ENCODE measurements at places on chromosomes 16 and 17.

GRCh38 chr17:81840826-81841778 is 6.3 kb upstream of the PPP1R27 start:
- DNase-seq = no peak

GRCh38 chr16:72502594-72503005 is 330.6 kb upstream of the PMFBP1 start:
- DNase-seq = no peak

DNA sequence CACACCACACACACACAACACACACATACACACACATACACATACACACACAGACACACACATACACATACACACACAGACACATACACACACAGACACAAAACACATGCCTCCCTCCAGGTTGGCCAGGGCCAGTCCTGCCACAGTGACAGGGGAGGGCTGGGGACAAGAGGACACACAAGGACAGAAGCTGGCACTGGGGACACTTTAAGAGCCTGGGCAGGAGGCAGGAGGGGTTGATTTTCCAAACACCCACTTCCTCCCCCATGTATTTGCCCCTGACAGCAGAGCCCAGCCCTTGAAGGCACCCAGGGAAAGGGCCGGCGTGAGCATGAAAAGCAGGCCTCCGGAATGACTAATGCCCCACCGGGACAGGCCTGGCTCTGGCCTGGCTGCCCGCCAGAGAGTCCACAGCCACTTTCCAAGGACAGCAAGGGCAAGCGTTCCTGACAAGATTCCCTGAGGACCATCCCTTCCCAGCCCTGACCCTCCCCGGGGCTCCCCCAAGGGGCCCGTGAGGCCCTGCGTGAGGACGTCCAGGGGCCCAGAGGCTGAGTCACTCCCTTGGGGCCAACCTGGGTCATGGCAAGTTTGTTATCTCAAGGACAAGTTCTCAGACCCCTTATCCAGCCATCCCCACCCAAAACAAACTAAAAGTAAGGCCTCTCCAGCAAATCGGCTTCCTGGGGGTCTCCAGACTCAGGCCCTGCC is 235.6 kb downstream of the ZNF423 start:
- DNase-seq = no peak

DNA sequence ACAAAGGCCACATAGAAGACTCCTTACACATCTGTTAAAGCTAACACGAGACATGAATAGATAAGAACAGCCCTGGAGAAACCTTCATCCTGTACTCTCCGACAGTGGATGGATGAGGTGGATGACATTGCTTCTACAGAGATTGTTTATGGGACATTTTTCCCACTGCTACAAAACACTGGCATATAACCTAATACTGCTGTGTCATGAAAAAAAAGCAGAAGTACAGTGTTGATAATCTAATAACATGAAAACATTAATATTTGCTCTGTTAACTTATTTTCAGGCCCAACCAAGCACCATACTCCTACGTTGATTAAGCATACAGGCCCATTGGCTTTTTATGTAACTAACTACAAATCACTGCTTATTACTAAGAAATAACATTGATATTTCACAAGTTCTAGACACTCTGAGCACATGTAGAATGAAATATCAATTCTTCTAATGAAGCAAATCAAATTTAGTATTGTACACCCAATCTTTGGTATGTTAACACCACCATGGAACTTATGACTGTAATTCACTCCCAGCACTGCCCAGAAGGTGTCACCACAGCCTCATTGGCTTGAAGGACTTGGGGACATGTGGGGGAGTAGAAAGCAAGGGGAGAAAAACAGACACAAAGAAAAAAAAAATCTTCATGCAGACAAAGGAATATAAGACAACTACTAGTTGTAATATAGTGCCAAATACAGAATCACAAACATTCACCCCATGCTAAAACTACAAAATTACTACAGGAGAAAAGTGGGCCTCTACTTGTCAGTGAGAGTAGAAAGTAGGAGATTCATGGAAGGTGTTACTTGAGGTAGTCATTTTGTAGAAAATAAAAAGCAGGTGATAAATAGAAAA is 330.0 kb upstream of the PMFBP1 start:
- DNase-seq = peak; percentile 59

DNA sequence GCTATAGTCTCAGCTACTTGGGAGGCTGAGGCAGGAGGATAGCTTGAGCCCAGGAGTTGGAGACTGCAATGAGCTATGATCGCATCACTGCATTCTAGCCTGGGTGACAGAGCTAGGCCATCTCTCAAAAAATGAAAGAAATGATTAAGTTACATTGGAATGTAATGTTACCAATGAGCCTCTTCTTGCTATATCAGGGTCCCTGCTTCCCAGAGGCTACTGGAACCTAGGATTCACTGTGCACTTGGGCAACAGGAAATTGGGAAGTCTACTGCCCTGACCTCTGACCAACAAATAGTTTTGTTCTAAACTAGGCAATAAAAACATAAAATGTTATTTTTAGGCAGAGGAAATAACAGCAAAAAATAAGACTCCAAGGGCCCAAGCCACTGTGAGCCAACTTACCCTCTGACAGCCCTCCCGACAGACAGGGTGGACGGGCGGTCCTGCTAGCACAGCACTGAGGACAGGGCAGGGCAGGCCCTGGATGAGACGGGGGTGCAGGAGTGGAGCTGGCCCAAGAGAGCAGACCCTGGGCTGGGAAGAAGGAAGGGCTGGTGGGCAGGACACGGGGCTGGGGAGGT is 27.5 kb downstream of the NSMCE1 start:
- DNase-seq = no peak

GRCh38 chr16:81446907-81447268 is 2.3 kb downstream of the CMIP start:
- no peak for DNase-seq

GRCh38 chr17:44155488-44155887 is 13.8 kb downstream of the HROB start:
- DNase-seq = no peak

- no peak for DNase-seq
Observed at GRCh38 chr16:69741951-69742904, 12.5 kb downstream of the NOB1 start.

DNA sequence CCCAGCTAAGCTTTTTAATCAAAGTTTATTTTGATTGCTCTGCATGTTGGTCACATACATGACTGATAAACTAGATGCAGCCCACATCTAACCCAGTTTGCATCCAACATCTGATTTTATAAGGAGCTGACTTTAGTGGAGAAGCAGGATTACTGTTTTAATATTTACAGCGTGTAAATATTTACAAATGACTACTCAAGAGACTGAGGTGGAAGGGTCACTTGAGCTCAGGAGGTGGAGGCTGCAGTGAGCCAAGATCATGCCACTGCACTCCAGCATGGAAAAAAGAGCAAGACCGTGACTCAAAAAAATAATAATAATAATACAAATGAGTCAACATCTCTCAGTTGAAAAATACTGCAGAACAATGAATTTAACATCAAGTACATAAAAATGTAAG is 50.8 kb downstream of the PARN start:
- no peak for DNase-seq

- no peak for DNase-seq
Observed at GRCh38 chr16:31016018-31016417, 5.6 kb upstream of the STX1B start.

GRCh38 chr17:72205822-72206221 is 85.0 kb downstream of the SOX9 start:
- no peak for DNase-seq

DNA sequence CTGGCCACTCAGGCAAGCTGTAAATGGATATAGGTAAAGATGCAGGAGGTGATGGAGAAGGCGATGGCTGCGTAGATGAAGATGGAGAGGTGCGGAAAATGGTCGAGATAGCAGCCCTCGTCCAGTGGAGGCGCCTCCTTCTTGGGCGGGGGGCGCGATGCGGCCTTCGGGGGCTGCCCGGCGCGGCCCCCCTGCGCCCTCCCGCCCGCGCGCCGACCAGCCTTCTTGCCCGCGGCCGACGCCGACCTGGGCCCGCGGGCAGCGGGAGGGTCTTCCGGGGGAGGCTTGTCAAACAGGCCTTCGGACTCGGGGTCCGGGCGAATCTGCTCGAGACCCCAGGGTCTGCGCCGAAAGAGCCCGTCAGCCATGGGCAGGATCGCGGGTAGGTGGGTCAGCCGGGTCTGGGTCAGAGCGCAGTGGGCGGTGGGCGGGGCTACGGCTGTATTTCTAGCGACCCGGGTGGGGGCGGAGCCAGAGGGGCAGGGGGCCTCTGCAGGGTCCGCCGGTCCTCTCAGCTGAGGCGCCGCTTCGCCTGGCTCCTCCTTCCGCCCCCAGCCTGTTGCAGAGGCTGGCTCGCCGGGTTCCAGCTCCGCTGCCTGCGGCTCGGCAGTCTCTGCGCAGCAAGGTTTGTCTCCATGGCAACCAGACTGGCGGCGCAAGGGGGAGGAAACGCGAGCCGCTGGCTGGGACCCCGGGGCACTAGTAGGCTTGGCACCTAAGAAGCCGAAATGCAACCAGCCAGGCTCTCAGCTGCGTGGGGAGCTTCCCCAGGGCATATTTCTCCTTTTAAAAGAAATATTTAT is 14.4 kb downstream of the MIS12 start:
- DNase-seq = peak; percentile 83

GRCh38 chr16:73125850-73126524 is 78.1 kb upstream of the ZFHX3 start:
- no peak for DNase-seq

DNA sequence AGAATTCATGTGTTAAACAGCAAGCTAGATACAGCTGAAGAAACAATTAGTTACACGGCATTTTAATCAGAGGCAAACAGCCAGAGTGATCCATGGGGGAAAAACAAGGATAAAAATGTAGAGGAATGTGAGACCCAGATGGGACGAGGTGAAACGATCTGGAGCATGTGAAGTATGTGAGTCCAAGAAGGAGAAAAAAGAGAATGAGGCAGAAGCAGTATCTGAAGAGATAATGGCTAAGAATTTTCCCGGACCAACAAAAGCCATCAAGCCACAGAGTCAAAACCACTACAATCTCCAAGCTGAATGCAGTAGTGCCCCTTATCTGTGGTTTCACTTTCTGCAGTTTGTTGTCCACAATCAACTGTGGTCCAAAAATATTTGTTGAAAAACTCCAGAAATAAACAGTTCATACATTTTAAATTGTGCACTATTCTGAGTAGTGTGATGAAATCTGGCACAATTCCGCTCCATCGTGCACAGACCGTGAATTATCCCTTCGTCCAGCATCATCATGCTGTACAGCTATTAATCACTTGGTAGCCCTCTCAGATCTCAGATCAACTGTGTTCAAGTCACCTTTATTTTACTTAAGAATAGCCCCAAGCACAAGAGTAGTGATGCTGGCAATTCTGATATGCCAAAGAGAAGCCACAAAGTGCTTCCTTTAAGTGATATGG is 18.8 kb downstream of the MYH10 start:
- no peak for DNase-seq

DNA sequence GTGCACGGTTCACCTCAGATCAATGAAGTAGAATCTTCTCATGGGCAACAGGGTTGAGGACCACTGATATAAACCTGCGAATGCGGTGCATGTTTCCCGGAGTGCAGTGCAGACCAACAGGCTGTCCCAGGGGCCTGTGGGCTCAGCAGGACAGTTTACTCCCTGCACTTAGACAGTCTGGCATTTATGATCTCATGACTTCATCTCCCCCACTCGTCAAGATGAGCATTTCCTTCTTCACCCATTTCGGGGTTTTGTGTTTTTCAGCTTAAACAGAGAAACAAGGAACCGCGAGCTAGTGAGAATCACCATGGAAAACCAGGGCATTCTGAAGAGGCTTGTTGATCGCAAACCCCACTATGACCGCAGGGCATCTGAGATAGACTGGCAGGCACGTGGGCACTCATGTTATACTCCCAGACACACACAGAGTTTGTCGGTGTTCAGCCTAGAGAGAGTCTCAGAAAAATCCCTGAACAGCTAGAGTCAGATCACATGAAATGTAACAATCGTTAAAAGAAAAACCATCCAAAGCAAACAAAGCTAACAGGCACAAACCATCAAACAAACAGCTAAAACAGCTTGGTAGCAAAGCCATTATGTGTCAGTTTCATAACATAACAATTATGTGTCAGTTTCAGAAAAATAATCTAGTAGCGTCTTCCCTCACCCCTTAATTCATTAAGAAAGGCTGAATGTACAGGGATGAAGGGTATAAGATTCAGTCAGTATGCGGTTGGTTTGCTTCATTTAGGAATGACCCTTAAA is 2.9 kb downstream of the CFAP97D1 start:
- DNase-seq = no peak

DNA sequence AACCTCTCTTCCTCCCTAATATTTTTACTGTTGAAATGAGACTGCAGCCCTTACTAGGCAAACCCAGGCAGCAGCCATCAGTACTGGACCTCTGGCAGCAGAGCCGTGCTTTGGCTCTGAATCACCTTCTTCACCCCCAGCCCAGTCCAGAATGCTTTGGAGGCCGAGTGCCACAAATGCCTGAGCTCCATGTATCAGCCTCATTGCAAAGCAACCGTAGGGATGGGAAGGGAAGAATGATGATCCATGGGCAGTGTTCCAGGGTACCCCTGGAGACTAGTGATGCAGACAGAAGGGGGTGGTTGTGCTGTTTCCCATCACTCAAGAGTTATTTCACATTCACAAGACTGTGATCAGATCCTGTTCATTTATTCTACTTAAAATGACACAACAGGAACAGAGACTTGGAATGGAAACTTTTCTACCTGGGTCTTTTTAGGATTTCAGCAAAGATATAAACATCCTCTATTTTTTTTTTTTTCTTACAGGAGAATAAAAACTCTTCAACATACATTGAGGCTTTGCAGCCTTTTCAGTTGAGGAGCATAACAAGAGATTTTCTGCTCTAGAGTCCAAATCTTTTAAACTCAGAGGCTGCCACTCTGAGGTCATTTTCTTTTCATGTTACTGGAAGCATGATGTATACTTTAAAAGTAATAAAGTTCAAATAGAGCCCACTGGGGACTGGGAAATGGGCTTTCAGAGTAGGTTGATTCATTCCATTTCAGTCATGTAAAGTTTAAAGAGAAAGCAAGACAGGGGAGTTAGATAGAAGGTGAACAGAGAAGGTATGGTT is 138.3 kb downstream of the KCNJ2 start:
- no peak for DNase-seq

DNA sequence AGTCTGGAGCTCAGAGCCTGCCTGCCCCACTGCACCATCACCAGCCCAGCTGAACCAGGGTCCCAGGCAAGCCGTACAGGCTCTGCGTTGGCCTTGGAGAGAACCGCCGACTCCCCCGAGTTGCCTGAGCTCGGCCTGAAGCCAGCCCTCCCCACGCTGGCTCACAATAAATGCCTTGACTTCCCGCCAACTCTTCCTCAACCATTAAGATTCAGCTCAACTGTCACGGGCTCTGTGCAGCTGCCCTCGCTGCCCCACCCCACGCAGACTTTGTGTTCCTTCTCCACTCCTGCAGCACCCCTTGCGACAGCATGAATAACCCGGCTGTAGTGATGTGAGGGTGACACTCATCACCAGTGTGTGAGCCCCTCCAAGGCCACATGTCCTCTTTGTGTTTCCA is 4.8 kb upstream of the QPRT start:
- DNase-seq = peak; percentile 88

GRCh38 chr17:50770346-50770745 is 3.0 kb upstream of the ANKRD40CL start:
- no peak for DNase-seq

- DNase-seq = no peak
Observed at GRCh38 chr16:69934044-69934443, 17.1 kb upstream of the CLEC18A start.

Data from globus pallidus (tissue), 1 donor.